ENCODE measurements at places on chromosomes 7 and 10. TPM values are rescaled to one million over a fixed set of nuclear protein-coding genes. Genes with fewer than 3 reads are reported as not detected.

Gene PARG
- 26.7 TPM for total RNA-seq

Gene WDR86
- total RNA-seq: 0.24 TPM

Gene PAX4
- total RNA-seq: not detected

Gene TAS2R41
- total RNA-seq: 0.49 TPM

Gene NFE2L3
- 0.16 TPM for total RNA-seq

Gene PTN
- total RNA-seq: 14.8 TPM

Gene SLC26A4
- 0.24 TPM for total RNA-seq

Gene FLNC
- total RNA-seq: 107 TPM

Gene PDE1C
- 63.1 TPM for total RNA-seq

Gene SPDYE8
- not detected for total RNA-seq
